ENCODE measurements at places on chromosomes 1 and 21.

GRCh38 chr21:33007747-33008146, 18.0 kb upstream of the OLIG2 start:
- no peaks in the 10 kb centered on the region for H3K27me3 ChIP-seq
- no peak overlapping the region for H3K4me3 ChIP-seq
- no peaks in the 10 kb centered on the region for H3K4me1 ChIP-seq
- no peak overlapping the region for H3K27ac ChIP-seq

- no peak overlapping the region for H3K27ac ChIP-seq
- peaks cover 16% of the 10 kb centered on the region for H3K36me3 ChIP-seq
- DNase-seq, result no peak
- no peaks in the 10 kb centered on the region for H3K27me3 ChIP-seq
- no peak overlapping the region for H3K4me3 ChIP-seq
Observed at GRCh38 chr1:224373008-224373590, 16.4 kb downstream of the CNIH4 start.

- no peaks in the 10 kb centered on the region for H3K27me3 ChIP-seq
- H3K36me3 ChIP-seq, result no peaks in the 10 kb centered on the region
- H3K4me3 ChIP-seq, result no peak within 1 kb of the TSS
- H3K4me1 ChIP-seq, result no peaks in the 10 kb centered on the region
- no peak within 1 kb of the TSS for H3K27ac ChIP-seq
Observed at GRCh38 chr1:209704584-209704983, at the start of gene HSD11B1. Gene HSD11B1, plus strand, starts transcription at chr1:209704846. Its CDS starts 97 bp downstream, at chr1:209704943.

DNA sequence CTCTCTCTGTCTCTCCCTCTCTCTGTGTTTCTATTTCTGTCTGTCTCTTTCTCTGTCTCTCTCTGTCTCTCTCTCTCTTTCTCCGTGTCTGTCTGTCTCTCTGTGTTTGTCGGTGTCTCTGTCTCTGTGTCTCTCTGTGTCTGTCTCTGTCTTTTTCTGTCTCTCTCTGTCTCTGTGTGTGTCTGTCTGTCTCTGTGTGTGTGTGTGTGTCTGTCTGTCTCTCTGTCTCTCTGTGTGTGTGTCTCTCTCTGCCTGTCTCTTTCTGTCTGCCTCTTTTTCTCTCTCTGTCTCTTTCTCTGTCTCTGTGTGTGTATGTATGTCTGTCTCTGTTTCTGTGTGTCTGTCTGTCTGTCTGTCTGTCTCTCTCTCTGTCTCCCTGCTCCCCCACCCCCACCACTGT, 31.7 kb upstream of the ZC3H12A start:
- H3K36me3 ChIP-seq, result no peaks in the 10 kb centered on the region
- DNase-seq, result no peak
- no peak overlapping the region for H3K27ac ChIP-seq
- H3K4me3 ChIP-seq, result no peak overlapping the region
- H3K4me1 ChIP-seq, result peaks cover 1% of the 10 kb centered on the region

DNA sequence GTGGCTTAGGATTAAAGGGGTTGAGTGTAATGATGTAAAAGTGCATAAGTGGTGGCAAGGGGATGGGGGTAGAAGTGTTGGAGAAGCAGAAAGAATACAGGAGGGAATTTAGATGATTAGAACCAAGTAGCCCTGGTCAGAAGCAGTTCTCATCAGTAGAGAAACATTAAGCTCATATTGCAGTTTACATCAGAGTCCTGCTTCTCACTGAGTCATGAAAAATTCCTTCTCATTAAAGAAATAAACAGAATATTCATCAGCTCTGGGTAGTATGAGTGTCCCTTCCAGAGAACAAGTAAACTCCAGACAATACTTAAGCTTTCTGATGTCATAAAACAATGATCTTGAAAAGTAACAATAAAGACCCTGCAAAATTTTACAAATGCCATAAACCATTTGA, 36.5 kb downstream of the LRRIQ3 start:
- no peaks in the 10 kb centered on the region for H3K4me1 ChIP-seq
- no peaks in the 10 kb centered on the region for H3K36me3 ChIP-seq
- no peaks in the 10 kb centered on the region for H3K27me3 ChIP-seq
- H3K27ac ChIP-seq, result no peak overlapping the region
- no peak overlapping the region for H3K4me3 ChIP-seq
- DNase-seq, result no peak

DNA sequence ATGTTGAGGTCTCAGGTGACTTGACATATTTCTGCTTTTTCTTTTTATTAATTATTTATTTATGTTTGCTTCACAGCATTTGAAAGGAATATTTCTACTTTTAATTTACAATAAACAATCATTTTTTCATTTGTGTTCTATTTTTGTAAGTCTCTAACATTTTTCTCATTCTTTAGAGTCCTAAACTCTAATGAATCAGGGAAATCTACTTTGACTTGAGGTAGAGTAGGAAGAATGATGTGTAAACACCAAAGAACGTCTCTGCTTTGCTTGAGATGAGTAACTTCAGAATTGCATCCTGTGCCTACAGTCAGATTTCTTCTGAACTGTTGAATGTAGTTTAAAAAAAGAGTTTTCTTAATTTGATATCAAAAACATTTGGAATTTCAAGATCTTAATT, 65.2 kb downstream of the CNST start:
- no peak overlapping the region for H3K4me3 ChIP-seq
- no peak overlapping the region for H3K27ac ChIP-seq
- no peaks in the 10 kb centered on the region for H3K4me1 ChIP-seq

DNA sequence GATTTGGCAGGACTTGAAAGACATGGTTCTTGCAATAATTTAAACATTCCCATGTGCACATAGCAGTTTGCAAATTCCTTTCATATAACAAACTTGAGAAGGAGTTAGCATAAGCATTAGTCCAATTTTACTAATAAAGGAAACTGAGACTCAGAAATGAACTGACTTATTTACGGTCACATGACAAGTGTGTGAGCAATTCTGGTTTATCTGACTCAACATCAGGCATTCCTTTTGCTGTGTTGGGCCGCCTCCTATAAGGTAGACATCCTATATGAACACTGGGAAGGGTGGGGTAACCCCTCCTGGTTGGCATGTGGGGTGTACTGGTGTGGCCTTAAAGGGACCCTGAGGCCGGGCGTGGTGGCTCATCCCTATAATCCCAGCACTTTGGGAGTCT, 8.5 kb upstream of the CPT2 start:
- no peaks in the 10 kb centered on the region for H3K36me3 ChIP-seq
- H3K4me3 ChIP-seq, result no peak overlapping the region
- no peak overlapping the region for H3K27ac ChIP-seq
- H3K27me3 ChIP-seq, result no peaks in the 10 kb centered on the region
- no peak for DNase-seq
- H3K4me1 ChIP-seq, result no peaks in the 10 kb centered on the region

DNA sequence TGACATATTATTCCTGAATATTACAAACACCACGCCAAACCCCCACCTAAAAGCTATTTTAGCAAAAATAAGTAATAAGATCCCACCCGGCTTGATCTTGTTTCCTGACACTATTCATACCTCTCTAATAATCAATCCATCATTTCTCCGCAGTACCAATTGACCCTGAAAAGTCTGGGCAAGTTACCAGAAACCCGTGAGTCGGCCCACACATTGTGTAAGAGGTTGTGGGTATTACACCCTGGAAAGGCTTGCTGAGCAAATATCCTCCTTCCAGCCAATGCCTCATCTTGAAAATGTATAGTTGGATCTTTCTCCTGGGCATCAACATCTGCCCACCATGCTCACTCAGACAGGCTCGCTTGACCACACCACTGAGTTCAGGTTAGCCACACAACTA, 451.0 kb downstream of the TTLL7 start:
- H3K27ac ChIP-seq, result no peak overlapping the region
- no peak for DNase-seq
- H3K4me3 ChIP-seq, result no peak overlapping the region
- no peaks in the 10 kb centered on the region for H3K4me1 ChIP-seq

- H3K4me3 ChIP-seq, result no peak overlapping the region
- H3K27me3 ChIP-seq, result no peaks in the 10 kb centered on the region
- H3K36me3 ChIP-seq, result no peaks in the 10 kb centered on the region
- H3K27ac ChIP-seq, result no peak overlapping the region
- H3K4me1 ChIP-seq, result no peaks in the 10 kb centered on the region
- DNase-seq, result no peak
Observed at GRCh38 chr1:67760030-67760821, 73.0 kb downstream of the GNG12 start.

Measured in H1 (cell line).